ENCODE measurements at places on chromosomes 4 and X. TPM values are rescaled to one million over a fixed set of nuclear protein-coding genes. Genes with fewer than 3 reads are reported as not detected.

SASH3 gene
- 2.6 TPM for total RNA-seq

ZNF157 gene
- 0.52 TPM for total RNA-seq

TMPRSS11B gene
- not detected for total RNA-seq

CXXC4 gene
- 1.0 TPM for total RNA-seq

ARX gene
- total RNA-seq = 0.52 TPM

DDX60 gene
- 8.9 TPM for total RNA-seq

NOA1 gene
- 12.0 TPM for total RNA-seq

TNMD gene
- total RNA-seq = 123 TPM

All from skeletal muscle tissue (tissue), 5 donors.